ENCODE measurements at places on chromosomes 1 and 21. TPM values are rescaled to one million over a fixed set of nuclear protein-coding genes. Genes with fewer than 3 reads are reported as not detected.

Gene HOOK1
- 18.7 TPM for total RNA-seq

- no peaks in the 10 kb centered on the region for H3K4me1 ChIP-seq
- H3K27ac ChIP-seq: no peak overlapping the region
- H3K36me3 ChIP-seq: no peaks in the 10 kb centered on the region
- H3K27me3 ChIP-seq: no peaks in the 10 kb centered on the region
- H3K4me3 ChIP-seq: no peak overlapping the region
These were observed 224.0 kb downstream of the KAZN start for GRCh38 chr1:14822493-14822892.

- H3K4me3 ChIP-seq: no peak overlapping the region
- DNase-seq: no peak
- no peaks in the 10 kb centered on the region for H3K27me3 ChIP-seq
- no peaks in the 10 kb centered on the region for H3K36me3 ChIP-seq
- H3K27ac ChIP-seq: no peak overlapping the region
- H3K4me1 ChIP-seq: no peaks in the 10 kb centered on the region
These were observed 21.7 kb upstream of the TUT4 start for GRCh38 chr1:52574594-52574993.

DNA sequence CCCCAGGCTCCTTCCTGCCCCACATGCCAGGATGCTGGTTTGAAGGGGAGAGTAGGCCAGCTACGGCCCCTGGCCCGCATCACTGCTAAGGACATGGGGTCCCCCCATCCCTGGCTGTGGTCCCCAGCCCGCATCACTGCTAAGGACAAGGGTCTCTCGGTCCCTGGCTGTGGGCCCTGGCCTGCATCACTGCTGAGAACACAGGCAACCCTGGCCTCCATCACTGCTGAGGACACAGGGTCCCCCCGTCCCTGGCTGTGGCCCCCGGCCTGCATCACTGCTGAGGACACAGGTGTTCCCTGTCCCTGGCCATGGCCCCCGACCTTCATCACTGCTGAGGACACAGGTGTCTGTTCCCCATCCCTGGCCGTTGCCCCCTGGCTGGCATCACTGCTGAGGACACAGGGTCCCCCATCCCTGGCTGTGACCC, 448 bp upstream of the OBSCN start:
- H3K36me3 ChIP-seq: no peaks in the 10 kb centered on the region
- no peak overlapping the region for H3K4me3 ChIP-seq
- H3K27me3 ChIP-seq: no peaks in the 10 kb centered on the region
- no peak for DNase-seq
- no peak overlapping the region for H3K27ac ChIP-seq

Gene PTAFR
- 1.8 TPM for total RNA-seq

Gene LRRC53
- total RNA-seq: not detected

DNA sequence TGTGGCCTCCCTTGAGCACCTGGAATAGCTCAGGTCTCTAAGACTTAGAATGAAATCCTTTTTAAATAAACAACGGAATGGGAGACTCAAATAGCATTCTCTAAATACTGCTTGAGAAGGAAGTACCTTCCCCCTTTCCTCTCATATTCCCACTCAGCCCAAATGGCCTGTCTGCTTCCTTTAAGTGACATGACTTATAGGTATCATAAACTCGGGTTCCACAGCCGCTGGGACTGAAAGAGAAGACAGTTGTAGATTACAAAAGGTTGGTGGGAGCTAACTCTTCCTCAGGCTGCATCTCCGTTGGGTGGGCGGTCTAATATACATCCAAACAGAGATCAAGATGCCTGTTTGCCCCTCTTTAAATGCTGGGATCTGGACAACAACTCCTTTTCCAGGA, 1.2 kb upstream of the HMCN1 start:
- no peaks in the 10 kb centered on the region for H3K27me3 ChIP-seq
- no peaks in the 10 kb centered on the region for H3K4me1 ChIP-seq
- H3K36me3 ChIP-seq: no peaks in the 10 kb centered on the region
- H3K27ac ChIP-seq: no peak overlapping the region
- no peak for DNase-seq

Gene TDRD5
- not detected for total RNA-seq
